T-helper 1 cell (primary cell): ENCODE measurements at places on chromosomes 7 and 10.

DNA sequence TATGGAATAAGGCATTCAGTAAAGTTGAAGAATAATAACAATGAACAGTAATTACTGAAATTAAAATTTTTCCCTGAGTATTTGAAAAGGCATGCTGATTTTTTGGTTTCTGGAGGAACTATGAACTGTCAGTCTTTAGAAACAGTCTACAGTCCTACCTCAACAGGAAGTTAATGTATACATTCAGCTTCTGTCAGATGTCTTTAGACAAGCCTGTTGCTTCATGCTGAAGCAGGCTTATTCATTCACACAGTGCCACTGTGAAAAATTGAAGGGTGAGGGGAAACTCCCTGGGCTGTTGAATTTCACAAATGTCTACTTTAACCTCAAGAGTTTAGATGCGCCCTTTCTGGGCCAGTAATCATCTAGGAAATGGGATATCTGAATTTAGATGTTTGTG lies 3.5 kb downstream of the NRF1 start:
- no peak for DNase-seq

DNA sequence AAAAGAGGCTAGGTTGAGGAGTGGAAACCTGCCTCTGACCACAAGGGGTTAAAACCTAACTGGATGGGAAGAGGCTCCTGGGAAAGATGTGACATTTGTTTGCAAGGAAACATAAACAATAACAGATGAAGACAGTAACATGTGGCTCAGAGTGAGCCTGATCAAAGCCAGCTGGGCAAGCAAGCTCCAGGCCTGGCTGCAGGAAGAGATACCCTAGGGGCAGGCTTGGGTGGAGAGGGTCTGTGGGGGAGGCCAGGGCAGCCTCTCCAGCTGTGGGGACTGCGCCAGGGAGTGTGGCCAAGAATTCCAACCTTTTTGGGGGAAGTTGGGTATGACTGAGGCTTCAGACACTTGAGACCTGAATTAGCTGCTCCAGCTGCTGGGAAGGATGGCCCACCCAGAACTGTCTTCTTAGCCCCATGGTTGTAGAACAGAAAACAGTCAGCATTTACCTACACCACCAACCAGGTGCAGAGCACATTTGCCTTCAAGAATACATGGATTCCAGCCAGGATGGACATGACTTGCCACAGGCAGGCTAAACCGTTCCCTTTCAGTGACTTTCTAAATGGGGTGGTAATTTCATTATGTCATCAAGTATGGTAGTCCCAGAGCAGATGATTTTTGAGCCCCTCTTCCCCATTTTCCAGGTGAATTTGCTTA lies 10.4 kb upstream of the FAM170B start:
- DNase-seq: no peak

DNA sequence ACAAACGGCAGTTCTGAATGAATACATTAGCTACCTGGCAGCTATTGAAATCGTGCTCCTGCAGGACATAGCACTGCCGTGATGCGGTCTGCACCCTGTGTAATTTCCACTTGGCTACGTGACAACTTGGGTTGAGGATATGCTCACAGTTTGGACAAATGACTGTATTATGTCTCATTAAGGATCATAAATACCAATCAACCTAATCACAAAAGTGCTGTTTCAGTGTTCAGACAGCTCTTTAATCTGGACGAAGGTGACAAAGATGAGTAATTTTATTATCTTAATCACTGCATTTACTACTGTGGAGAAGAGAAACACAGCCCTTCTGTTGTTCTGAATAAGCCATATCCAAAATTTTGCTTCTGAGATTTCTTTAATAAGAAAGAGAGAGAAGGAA lies 210.8 kb upstream of the PFKP start:
- no peak for DNase-seq

DNA sequence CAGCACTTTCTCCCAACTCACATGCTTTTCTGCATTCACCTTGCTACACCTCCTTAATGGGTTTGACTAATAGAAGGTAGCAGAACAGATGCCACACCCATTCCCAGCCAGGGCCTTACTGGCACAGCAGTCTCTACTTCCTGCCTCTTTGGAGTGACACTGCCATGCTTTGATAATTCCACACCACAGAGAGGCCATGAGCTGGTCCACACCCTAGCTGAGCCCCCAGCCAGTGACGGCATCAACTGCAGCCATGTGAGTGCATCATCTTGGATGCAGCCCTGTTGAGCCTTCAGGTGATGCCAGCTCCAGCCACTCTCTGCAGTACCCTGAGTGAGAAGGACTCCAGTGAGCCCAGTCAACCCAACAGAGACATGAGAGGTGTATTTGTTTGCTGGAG lies 27.5 kb upstream of the EZH2 start:
- no peak for DNase-seq

DNA sequence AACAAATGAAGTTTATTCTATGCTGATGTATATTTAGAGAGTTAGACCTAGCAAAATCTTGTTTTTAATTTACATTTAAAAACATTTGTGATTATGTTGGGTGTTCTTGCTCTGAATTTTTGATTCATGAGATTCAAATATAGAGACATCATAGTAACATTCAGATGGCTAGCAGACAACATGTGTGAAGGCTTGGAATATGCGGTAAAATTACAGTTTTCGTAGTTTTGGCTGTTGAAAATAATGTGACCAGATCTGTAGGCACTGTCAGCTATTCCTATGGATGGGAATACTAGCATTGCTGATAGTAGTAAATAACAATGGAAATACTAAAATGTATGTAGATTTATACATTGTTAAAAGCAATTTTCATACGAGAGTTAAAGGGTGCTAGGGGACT lies 131.9 kb downstream of the KAT6B start:
- no peak for DNase-seq

- no peak for DNase-seq
Observed at GRCh38 chr10:129810-130209, 5.4 kb upstream of the ZMYND11 start.
